ENCODE measurements at places on chromosomes 2 and 18.
A peak's percentile ranks its signal among the peaks of the same experiment; 100 is the strongest.

- DNase-seq: no peak
Measured at GRCh38 chr2:41420219-41420618, 627.6 kb upstream of the PKDCC start.

- peak; percentile 71 for DNase-seq
Measured at GRCh38 chr18:23136326-23137096, 1.2 kb downstream of the CABLES1 start.

GRCh38 chr2:189530965-189531637 is 49.5 kb downstream of the SLC40A1 start:
- no peak for DNase-seq

GRCh38 chr2:237993701-237994100 is 26.9 kb downstream of the UBE2F start:
- DNase-seq: no peak

DNA sequence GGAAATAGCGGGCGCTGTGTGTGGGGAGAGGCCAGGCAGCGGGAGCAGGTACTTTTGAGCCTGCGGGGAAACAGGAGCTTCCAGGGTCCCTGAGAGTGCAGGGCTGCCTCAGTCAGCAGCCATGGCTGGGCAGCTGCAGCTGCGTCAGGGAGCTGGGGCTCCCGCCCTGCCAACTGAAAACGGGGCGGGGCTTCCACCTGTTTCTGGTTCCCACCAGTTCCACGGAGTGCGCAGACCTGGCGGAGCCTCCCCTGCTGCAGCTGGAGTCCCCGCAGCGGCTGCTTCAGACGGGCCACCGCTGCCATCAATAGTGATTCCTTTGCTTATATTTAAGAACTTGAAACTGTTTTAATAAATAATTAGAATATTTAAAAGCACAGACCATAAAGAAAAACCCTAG is 30.6 kb upstream of the RPRM start:
- DNase-seq: no peak

- peak; percentile 68 for DNase-seq
Measured at GRCh38 chr2:194104687-194105086, 1552.3 kb upstream of the SLC39A10 start.

DNA sequence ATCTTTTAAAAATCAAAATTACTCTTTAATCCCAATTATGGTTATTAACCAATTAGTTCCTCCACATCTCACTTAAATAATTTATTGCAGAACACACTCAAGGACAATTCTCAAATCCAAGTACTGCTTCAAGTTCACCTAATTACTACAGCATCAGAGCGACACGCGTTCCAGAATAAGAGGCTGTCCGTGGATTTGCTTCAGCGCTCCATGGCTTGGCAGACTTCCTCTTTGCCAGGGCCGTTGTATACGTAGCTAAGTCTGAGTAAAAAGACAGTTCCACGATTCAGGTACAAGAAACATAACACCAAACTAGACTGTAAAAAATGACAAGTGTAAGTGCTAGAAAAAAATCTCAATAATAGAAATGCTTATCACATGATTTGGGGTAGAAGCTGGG is 153.2 kb upstream of the MYT1L start:
- DNase-seq: no peak

GRCh38 chr2:52686935-52687334 is 1080.7 kb upstream of the CHAC2 start:
- DNase-seq: no peak

- peak; percentile 14 for DNase-seq
Measured at GRCh38 chr2:120735746-120736170, at the start of gene GLI2. GLI2 (plus strand) TSS chr2:120735868; CDS start chr2:120797321, 61,453 bp downstream.

Measured in B cell (primary cell).